Thyroid gland (tissue), 4 donors: ENCODE measurements at places on chromosomes 3 and 15. TPM values are rescaled to one million over a fixed set of nuclear protein-coding genes. Genes with fewer than 3 reads are reported as not detected.
A peak's percentile ranks its signal among the peaks of the same experiment; 100 is the strongest.

Gene STARD5
- total RNA-seq: 1.5 TPM

Gene CNTN3
- 4.4 TPM for total RNA-seq

Gene STRIT1
- not detected for total RNA-seq

Gene GANC
- total RNA-seq: 19.9 TPM

DNA sequence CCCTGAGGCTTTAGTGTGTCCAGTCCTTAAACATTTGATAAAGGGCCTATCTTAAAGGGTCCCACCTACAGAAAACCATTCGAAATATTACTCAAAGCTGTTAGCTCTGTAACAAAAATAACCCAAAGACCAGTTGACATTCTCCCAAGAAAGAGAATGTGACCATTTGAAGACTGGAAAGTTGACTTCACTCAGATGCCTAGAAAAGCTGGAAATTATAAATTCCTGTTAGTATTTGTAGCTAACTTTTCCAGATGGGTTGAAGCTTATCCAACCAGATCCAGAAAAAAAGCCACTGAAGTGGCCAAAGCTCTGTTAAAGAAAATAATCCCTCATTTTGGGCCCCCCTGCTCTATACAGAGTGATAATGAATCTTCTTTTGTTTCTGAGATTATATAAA lies 408.4 kb downstream of the PLOD2 start:
- H3K4me3 ChIP-seq: no peak overlapping the region
- no peak for DNase-seq
- no peaks in the 10 kb centered on the region for H3K27me3 ChIP-seq
- H3K4me1 ChIP-seq: no peaks in the 10 kb centered on the region
- no peak overlapping the region for H3K27ac ChIP-seq

DNA sequence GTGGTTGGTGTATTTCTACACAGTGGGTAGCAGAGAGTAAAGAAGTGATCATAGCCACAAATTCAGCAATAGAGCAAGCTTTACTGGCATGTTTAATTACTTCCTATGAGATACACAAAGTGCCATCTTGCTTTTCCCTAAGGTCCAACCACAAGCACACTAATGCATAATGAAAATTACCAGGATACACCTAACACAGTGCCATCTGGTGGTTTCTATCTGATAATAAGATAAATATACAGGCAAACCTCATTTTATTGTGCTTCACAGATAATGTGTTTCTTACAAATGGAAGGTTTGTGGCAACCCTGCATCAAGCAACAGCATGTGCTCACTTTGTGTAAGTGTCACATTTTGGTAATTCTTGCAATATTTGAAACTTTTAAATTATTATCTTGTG lies 223.0 kb downstream of the NSUN3 start:
- H3K36me3 ChIP-seq: no peaks in the 10 kb centered on the region

- DNase-seq: no peak
- H3K4me1 ChIP-seq: no peaks in the 10 kb centered on the region
- no peaks in the 10 kb centered on the region for H3K36me3 ChIP-seq
These were observed 288.7 kb downstream of the WDR72 start for GRCh38 chr15:53470743-53471142.

DNA sequence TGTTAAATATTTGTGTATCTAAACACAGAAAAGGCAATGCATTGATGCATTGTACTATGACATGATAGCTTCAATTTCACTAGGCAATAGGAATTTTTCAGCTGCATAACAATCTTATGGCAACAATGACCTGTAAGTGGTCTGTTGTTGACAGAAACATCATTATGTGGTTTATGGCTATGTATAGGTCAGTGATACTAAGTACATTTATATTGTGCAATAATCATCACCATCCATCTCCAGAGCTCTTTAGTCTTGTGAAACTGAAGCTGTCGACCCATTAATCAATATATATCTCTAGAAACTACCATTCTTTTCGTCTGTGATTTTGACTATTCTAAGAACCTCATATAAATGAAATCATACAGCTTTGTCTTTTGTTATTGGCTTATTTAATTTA lies 200.1 kb upstream of the ZNF717 start:
- no peak overlapping the region for H3K4me3 ChIP-seq
- H3K36me3 ChIP-seq: no peaks in the 10 kb centered on the region
- no peaks in the 10 kb centered on the region for H3K4me1 ChIP-seq
- DNase-seq: no peak
- H3K27me3 ChIP-seq: no peaks in the 10 kb centered on the region
- H3K27ac ChIP-seq: no peak overlapping the region

DNA sequence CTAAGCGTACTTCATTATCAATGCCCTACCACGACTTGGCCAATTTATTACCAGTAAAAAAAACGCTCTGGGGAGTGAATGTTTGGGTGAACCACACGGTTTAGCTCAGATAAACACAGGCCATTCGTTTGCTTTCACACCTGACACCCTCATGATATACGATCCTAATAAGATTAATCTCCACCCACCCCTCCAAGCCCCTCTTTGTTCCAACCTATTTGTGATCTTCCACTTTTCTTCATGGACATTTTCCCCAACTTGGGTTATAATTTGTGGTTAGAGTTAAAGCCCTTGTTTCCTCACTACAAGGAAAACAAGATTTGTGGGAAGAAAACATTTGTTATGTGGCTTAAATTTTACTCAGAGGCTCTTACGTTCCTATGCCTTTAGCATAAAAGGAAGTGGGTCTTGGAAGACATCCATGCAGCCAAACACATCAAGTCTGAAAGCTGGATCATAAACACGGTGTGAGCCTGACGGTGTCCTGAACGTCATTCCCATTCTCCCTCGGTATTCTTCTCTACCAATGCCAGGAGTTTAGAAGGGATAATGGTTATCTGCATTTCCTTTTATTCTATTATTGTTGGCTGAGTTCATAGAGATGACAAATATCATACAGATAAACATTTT lies 518.9 kb downstream of the NR2F2 start:
- no peak overlapping the region for H3K4me3 ChIP-seq
- H3K27ac ChIP-seq: no peak overlapping the region
- DNase-seq: no peak
- no peaks in the 10 kb centered on the region for H3K27me3 ChIP-seq

GRCh38 chr3:60268123-60268522 lies 983.1 kb downstream of the FHIT start:
- no peak for DNase-seq
- H3K27me3 ChIP-seq: no peaks in the 10 kb centered on the region
- no peak overlapping the region for H3K4me3 ChIP-seq
- H3K27ac ChIP-seq: no peak overlapping the region
- no peaks in the 10 kb centered on the region for H3K4me1 ChIP-seq

DNA sequence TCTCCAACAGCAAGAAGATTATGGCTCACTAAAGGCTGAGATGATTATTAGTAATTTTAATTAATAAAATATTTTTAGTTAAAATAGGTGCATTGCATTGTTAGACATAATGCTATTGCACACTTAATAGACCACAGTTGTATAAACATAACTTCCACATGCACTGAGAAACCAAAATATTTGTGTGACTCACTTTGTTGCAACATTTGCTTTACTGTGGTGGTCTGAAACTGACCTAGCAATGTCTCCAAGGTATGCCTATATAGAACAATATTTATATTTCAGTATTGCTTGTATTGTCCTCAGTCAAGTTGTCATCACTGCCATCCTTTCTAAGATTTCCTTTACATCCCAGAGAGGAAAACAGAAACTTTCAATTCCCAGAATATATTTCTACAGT lies 1215.2 kb downstream of the SI start:
- no peaks in the 10 kb centered on the region for H3K36me3 ChIP-seq
- no peak overlapping the region for H3K27ac ChIP-seq
- no peak for DNase-seq
- no peak overlapping the region for H3K4me3 ChIP-seq
- no peaks in the 10 kb centered on the region for H3K4me1 ChIP-seq
- H3K27me3 ChIP-seq: no peaks in the 10 kb centered on the region

DNA sequence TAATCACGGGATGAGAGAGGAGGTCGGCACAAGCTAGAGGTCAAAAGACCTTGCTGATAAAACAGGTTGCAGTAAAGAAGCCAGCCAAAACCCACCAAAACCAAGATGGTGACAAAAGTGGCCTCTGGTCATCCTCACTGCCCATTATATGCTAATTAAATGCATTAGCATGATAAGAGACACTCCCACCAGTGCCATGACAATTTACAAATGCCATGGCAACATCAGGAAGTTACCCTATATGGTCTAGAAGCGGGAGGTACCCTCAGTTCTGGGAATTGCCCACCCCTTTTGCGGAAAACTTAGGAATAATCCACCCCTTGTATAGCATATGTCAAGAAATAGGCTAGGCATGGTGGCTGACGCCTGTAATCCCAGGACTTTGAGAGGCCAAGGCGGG lies 4.3 kb upstream of the ULK4 start:
- no peak overlapping the region for H3K27ac ChIP-seq
- H3K36me3 ChIP-seq: no peaks in the 10 kb centered on the region
- H3K4me1 ChIP-seq: no peaks in the 10 kb centered on the region
- no peaks in the 10 kb centered on the region for H3K27me3 ChIP-seq
- DNase-seq: no peak
- no peak overlapping the region for H3K4me3 ChIP-seq

- no peak overlapping the region for H3K4me3 ChIP-seq
- peaks cover 10% of the 10 kb centered on the region for H3K4me1 ChIP-seq
- no peaks in the 10 kb centered on the region for H3K27me3 ChIP-seq
- no peak for DNase-seq
These were observed 3.1 kb upstream of the SMAD6 start for GRCh38 chr15:66698971-66699370.

- H3K4me3 ChIP-seq: no peak overlapping the region
- H3K36me3 ChIP-seq: no peaks in the 10 kb centered on the region
- H3K27me3 ChIP-seq: no peaks in the 10 kb centered on the region
- DNase-seq: peak; percentile 45
- H3K4me1 ChIP-seq: peaks cover 35% of the 10 kb centered on the region
- H3K27ac ChIP-seq: peak overlapping the region; percentile 89
These were observed 192.4 kb downstream of the ABHD5 start for GRCh38 chr3:43882976-43883680.

DNA sequence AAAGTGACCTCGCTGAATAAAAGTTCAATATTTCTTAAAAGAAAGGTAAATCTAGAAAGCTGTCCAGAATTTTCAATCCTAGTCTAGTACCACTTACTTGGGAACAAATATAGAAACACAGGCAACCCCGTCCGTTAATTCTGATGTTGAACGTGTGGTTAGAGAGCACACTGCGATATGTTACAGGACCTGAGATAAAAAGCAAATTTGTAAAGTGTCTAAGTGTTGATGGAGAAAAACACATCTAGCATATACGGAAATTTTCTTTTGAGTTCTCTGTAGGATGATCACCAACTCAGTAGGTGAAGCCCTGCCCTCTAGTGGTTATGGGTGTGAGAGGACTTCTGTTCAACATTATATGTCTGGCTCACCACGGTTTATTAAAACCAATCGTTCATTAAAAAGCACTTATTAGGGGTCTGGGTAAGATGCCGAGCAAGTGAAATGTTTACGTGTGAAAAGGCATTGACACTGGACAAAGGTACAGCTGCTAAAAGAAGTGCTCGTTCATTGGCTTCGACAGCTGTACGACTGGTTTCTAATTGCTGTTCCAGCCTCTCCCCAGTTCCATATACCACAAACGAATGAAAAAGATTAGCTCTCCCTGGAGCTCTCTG lies 1.0 kb upstream of the ATP2C1 start:
- peak overlapping the region; percentile 45 for H3K4me3 ChIP-seq
- DNase-seq: peak; percentile 71
- no peaks in the 10 kb centered on the region for H3K27me3 ChIP-seq
- H3K36me3 ChIP-seq: no peaks in the 10 kb centered on the region

GRCh38 chr3:171491361-171491760 lies 31.2 kb upstream of the TNIK start:
- H3K4me1 ChIP-seq: no peaks in the 10 kb centered on the region
- H3K27ac ChIP-seq: no peak overlapping the region
- H3K36me3 ChIP-seq: no peaks in the 10 kb centered on the region
- DNase-seq: no peak
- no peak overlapping the region for H3K4me3 ChIP-seq
